ENCODE measurements at places on chromosomes 3 and 15.

DNA sequence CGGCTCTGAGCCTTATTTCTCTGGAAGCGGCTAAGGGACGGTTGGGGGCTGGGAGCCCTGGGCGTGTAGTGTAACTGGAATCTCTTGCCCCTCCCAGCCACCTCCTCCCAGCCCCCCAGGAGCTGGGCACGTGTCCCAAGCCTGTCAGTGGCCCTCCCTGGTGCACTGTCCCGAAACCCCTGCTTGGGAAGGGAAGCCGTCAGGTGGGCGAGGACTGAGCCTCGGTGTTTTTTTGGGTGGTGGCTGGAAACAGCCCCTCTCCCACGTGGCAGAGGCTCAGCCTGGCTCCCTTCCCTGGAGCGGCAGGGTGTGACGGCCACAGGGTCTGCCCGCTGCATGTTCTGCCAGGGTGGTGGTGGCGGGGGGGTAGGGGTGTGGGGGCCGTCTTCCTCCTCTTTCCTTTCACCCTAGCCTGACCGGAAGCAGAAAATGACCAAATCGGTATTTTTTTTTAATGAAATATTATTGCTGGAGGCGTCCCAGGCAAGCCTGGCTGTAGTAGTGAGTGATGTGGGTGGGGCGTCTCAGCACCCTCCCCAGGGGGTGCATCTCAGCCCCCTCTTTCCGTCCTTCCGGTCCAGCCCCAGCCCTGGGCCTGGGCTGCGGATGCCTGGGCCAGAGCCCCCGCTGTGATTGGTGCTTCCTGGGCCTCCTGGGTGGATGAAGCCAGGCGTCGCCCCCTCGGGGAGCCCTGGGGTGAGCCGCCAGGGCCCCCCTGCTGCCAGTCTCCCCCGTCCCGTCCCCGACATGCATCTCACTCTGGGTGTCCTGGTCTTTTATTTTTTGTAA, 58.8 kb upstream of the GOLGA8A start:
- no peak for DNase-seq

- no peak for DNase-seq
These were observed 1.6 kb downstream of the PLXNA1 start for GRCh38 chr3:126984391-126985131.

- DNase-seq, result no peak
These were observed 144.7 kb downstream of the TPRG1 start for GRCh38 chr3:189316296-189317019.

GRCh38 chr3:134797741-134798451, 2.8 kb downstream of the EPHB1 start:
- DNase-seq, result no peak

DNA sequence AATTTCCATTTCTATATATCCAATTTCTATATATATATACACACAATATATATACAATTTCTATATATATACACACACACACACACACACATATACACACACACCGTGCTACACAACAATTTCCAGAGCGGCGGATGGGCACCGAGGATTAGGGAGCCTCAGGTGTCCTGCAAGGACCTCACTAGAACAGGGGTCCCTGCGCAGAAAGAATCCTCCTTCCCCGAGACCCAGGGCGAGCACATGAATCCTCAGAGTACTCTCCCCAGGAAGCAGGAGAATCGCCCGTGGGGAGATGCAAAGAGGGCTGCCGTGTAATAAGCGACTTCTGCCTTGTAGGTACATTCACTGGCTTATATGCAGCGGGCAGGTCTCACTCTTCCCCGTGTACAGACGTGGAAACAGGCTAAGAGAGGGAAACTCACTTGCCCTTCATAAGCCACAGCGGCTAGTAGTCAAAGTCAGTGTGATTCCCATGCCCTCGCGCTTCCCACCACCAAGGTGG, 467 bp downstream of the PIF1 start:
- no peak for DNase-seq
